ENCODE measurements at places on chromosomes 2 and 18. TPM values are rescaled to one million over a fixed set of nuclear protein-coding genes. Genes with fewer than 3 reads are reported as not detected.

- DNase-seq: no peak
Measured at GRCh38 chr18:23716516-23716915, 27.3 kb downstream of the LAMA3 start.

Gene TUBA3D
- total RNA-seq: not detected

- DNase-seq: no peak
Measured at GRCh38 chr2:19881908-19882265, 19.9 kb downstream of the TTC32 start.

Gene GPR45
- total RNA-seq: not detected

GRCh38 chr18:39454866-39455265, 1889.3 kb upstream of the CELF4 start:
- DNase-seq: no peak

Gene KIF5C
- 16.2 TPM for total RNA-seq

- DNase-seq: no peak
Measured at GRCh38 chr2:27929916-27930486, 39.5 kb downstream of the BABAM2 start.

Gene KIAA2012
- total RNA-seq: 0.05 TPM

DNA sequence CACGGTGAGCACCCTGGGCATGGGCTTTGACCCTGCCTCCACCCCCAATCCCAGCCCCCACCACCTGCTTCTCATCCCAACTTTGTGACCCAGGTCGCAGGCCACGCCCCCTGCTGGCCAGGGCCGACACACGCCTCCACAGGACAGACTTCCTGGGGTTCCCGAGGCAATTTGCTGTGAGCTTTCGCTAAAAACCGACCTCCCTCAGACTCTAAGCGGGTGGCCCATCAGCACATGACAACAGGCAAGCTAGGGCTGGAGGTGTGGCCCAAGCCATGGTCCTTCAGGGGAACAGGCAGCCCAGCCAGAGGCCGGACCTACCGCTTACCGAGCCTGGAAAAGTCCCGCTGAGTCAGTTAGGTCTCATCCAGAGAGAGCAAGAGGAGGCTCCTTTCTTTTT, 31.9 kb downstream of the C1QL2 start:
- DNase-seq: peak; percentile 42

- DNase-seq: no peak
Measured at GRCh38 chr2:201171259-201171814, 11.6 kb upstream of the CASP10 start.

DNA sequence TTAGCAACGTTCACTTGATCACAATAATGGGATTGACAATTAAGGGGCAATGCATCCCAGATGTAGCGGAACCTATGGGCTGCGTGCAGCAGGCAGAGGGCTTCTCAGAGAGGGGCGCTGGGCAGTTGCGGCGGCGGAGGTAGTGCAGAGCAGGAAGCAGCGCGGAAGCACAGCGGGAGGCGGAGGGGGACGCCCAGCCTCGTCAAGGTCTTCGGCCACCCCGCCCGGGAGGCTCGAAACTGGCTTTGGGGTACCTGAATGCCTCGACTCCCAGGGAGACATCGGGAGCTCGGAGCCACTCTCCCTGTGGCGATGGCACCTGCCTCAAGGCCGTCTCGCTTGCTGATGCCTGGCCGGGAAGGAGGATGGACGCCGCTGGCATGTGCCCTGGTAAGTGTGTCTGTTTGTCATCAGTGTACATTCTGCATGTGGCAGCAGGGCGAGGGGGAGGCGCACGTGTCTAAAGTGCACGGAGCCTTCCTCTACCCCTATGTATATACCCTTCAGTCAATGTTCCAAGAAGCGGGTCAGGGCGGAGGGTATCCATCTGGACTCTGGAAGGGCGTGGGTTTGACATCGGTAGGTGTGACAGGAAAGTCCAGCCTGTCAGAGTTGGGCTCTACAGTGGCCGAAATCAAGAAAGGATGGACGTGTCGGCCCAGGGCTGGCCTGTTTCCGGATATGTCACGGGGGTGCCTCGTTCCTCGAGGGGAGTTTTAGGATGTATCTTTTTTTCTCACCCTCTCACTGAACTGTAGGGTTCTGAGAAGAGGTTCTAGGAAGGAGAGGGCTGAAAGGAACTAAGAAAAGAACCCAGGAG, 7.5 kb upstream of the SP9 start:
- DNase-seq: no peak

GRCh38 chr2:120052597-120052996, 39.7 kb downstream of the EPB41L5 start:
- no peak for DNase-seq

- DNase-seq: no peak
Measured at GRCh38 chr2:15776992-15777702, 163.2 kb upstream of the MYCN start.
